ENCODE measurements at places on chromosomes 11 and 22.

GRCh38 chr11:115498354-115498753 lies 5.9 kb downstream of the CADM1 start:
- DNase-seq, result no peak

DNA sequence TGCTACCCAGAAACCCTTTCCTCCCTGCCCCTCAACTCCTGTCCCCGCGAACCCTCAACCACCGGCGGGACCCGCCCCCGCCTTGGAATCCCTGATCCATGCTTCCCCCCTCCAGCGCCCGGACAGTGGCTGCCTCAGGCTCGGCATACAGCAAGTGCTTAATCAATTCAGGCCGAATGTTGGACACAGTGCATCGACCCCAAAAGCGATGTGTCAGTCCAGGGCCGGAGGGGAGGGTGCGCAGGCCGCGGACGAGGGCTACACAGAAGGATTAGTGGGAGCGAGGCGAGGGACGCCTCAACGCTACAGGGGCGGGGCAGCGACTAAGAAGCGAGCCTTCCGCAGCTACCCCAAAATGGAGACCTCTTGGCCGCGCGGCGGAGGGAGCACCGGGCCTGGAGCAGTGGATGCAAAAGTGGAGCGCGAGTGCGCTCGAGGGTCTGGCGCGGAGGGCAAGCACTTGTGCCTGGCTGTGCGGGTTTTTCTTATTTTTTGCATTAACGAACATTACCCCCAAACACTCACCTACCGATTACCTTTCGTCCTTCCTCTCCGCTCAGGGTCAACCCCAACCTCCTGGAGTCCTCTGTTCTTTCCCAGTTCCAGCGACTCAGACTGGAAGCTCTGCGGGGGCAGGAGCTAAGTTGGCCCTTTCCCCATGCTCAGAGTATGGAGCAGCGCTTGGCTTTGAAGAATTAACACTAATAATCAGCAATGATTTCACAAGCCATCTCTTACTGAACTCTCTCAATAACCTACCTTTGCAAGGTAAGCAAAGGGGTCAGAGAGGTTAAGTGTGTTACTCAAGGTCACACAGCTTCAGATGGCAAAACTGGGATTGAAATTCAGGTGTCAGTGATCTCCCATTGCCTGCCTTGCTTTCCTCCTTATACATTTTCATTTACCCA lies 30.0 kb upstream of the WNT11 start:
- no peak for DNase-seq

GRCh38 chr11:125532668-125533067 lies 36.6 kb upstream of the FEZ1 start:
- no peak for DNase-seq

- no peak for DNase-seq
These were observed 4.4 kb upstream of the CD44 start for GRCh38 chr11:35134403-35135148.

- no peak for DNase-seq
These were observed 35.5 kb upstream of the CD82 start for GRCh38 chr11:44529895-44530412.

DNA sequence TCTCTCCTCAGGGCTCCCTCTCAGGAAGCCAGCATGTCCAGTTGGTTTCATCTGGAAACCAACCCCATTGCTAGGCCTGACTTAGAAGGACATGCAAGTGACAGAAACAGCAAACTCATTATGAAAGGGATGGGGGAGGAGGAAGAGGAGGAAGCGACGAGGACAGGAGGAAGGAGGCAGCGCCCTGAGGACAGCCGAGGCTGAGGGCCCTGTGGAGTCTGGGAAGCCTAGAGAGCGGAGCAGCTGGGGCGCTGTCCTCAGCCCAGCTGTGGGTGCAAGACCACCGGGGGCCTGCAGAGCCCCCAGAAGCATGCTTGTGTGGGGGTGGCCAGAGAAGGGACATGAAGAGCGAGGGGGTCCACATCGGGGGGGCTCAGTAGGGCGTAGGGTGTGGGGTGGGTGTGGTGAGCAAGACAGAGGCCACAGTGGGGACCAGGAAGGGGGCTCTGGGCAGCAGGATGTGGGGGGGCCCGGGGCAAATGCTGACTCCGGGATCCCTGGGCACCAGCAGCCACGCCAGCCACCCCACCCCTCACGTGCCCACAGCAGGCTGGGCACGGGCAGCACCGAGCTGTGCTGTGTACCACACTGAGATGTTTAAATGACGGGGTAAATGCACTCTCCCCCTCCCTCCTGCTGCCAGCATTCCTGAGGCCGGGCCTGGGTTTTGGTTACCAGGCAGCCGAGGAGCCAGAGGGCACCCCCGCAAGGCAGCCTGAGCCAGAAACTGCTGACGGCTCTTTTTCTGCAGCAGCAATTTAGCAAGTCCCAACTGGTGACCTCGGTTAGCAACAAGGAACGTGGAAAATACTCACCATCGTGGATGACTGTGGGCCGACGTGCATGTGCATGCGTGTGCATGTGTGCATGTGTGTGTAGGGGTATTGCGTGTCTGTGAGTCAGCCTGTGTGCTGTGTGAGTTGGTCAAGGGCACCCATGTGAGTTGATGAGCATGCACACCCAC lies 82.7 kb upstream of the LINC01488 start:
- no peak for DNase-seq

DNA sequence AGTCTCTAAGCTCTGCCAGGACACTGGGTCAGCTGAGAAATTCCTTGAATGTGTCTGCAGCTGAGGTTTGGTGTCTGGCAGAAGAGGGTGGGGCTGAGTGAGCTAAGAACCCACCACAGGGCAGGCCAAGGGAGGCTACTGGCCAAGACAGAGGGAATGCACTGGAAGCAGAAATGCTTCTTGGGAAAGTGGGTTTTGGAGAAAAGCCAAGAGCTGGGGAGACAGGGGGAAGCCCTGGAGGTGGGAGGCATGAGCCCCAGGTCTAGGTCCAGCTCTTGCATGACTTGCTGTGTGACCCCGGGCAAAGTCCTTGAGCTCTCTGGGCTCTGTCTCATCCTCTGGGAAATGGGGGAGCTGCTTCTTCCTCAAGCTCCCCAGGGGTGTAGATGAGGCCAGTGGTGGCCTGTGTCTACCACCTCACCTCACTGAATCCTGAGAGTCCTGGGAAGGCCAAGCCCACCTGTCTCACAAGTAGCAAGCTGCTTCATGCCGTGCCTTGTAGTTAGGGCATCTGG lies 2.3 kb downstream of the MMP11 start:
- DNase-seq, result peak; percentile 55

DNA sequence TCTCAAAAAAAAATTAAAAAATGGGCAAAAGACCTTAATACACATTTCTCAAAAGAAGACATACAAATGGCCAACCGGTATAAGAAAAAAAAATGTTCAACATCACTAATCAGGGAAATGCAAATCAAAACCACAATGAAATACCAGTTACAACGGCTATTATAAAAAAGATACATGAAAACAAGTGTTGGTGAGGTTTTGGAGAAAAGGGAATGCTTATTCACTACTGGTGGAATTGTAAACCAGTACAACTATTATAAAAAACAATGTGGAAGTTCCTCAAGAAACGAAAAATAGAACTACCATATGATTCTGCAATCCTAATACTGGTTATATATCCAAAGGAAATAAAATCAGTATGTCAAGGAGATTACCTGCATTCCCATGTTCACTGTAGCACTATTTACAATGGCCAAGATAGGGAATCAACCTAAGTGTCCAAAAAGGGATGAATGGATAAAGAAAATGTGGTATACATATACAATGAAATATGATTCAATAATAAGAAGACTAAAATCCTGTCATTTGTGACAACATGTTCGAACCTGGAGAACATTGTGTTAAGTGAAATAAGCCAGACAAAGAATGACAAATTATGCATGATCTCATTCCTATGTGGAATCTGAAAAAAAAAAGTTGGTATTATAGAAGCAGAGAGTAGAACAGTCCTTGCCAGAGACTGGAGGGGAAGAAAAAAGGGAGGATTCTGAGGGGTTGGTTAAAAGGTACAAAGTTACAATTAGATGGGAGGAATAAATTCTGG lies 256.9 kb upstream of the PITPNB start:
- DNase-seq, result no peak

Measured in Caki2 (cell line).